ENCODE measurements at places on chromosomes 4 and X.

- DNase-seq, result no peak
Measured at GRCh38 chr4:152983774-152984411, 47.8 kb downstream of the FHDC1 start.

- DNase-seq, result no peak
Measured at GRCh38 chr4:121472937-121473721, 92.3 kb upstream of the QRFPR start.

DNA sequence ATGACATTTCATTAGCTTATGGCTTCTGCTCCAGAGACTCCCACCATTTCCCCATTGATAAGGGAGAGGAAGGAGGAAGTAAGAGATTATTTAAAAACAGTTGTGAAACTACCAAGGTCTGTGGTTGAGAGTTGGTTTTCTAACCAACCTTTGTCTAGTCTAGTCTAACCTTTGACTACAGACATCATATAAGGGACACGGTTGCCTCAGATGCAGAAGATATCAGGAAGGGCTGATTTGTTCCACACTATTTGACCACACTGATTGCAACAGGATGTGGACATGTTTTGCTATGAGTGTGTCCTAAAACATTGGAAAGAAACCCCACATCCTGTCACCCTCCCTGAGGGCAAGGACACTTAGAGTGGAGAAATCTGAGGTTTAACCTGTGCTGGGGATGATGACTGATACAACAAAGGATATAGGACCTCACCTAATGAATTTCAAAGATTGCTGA lies 53.0 kb downstream of the COQ2 start:
- DNase-seq, result no peak

DNA sequence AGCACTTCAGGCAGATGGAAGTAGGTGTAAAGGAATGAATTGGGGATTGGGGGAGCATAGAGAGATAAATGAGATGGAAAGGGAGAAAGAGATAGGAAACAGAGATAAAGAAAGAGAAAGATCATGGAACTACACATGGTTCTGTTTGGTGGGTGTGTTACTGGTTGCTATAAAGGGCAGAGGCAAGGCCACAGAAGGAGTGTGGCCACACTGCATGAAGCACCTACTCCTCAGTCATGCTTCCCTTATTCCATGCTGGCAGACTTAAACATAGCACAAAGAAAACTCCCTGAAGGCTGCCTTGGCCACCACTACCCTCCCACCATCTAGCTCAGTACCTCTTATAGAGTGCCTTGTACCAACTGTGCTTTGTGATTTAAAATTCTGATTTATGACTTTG lies 56.9 kb downstream of the OPHN1 start:
- no peak for DNase-seq

- DNase-seq, result no peak
Measured at GRCh38 chrX:120499301-120500072, 30.4 kb upstream of the LAMP2 start.

Measured in progenitor cell of endocrine pancreas (in vitro differentiated cells).